Myocyte (in vitro differentiated cells): ENCODE measurements at places on chromosomes 4 and X. TPM values are rescaled to one million over a fixed set of nuclear protein-coding genes. Genes with fewer than 3 reads are reported as not detected.

Gene BMP3
- total RNA-seq = 0.05 and 0.08 TPM in 2 replicates

Gene SH2D1A
- not detected in 2 replicates for total RNA-seq

Gene MAGEA4
- total RNA-seq = not detected in 2 replicates

Gene DCAF16
- total RNA-seq = 15.4 and 21.4 TPM in 2 replicates

Gene SLC49A3
- total RNA-seq = 0.10 TPM in 1 of 2 replicates, not detected in the other

Gene NLGN3
- 0.16 and 0.24 TPM in 2 replicates for total RNA-seq

Gene FANCB
- 0.88 and 1.2 TPM in 2 replicates for total RNA-seq

Gene PAGE5
- total RNA-seq = not detected in 2 replicates

Gene MAGEA1
- not detected in 2 replicates for total RNA-seq

Gene REPS2
- total RNA-seq = 2.1 and 4.9 TPM in 2 replicates

Gene C4orf33
- 5.8 and 8.6 TPM in 2 replicates for total RNA-seq

Gene DCAF8L2
- total RNA-seq = not detected in 2 replicates

Gene RGS12
- 27.2 and 29.0 TPM in 2 replicates for total RNA-seq

Gene ITIH6
- total RNA-seq = not detected in 2 replicates

DNA sequence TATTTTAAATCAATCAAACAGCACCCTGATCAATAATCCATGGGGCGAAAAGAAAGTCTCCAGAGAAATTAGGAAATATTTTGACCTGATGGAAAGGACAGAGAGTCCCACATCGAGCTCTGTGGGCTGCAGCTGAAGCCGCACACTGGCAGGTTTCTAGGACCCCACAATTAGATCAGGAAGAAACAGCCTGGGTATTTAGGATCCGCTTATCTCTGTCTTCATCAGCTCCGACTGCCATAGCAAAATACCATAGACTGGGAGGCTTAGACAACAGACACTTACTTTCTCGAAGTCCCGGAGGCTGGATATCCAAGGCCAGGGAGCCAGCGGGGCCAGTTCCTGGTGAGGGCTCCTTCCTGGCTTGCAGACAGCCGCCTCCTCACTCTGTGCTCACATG is 36.4 kb downstream of the CCNQ start:
- no peak for DNase-seq

- DNase-seq = peak; percentile 18
Measured at GRCh38 chrX:154457491-154458115, 478 bp upstream of the PLXNA3 start.

DNA sequence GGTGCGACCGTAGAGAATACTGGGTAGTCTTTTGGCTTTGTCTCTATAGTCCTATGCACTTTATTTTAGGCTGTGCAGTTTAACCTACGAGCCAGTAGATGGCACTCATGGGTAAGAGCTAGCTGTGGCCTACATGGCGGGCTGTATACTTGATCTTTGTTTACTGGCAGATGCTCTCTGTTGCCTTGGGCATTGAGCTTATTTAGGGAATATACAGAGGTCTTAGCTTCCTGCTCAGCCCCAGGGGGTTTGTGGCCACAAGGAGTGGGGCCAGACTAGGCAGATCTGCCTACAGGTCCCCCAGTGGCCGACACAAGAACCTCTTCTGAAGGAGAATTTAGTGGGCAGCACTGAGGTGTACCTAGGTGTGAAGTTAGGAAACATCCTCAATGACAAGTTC is 227.6 kb upstream of the HDX start:
- peak; percentile 42 for DNase-seq

- DNase-seq = peak; percentile 18
Measured at GRCh38 chrX:155334486-155335336, at the start of gene CLIC2. Gene CLIC2 (minus strand): TSS chrX:155334614. CDS start chrX:155334427, 187 bp downstream.

- no peak for DNase-seq
Measured at GRCh38 chr4:77193511-77194102, 36.6 kb downstream of the CCNG2 start.

- DNase-seq = peak; percentile 83
Measured at GRCh38 chr4:113141901-113142346, 92.5 kb downstream of the ANK2 start.

GRCh38 chrX:45774961-45775360 is 574.3 kb upstream of the DIPK2B start:
- DNase-seq = no peak

- DNase-seq = no peak
Measured at GRCh38 chrX:132393992-132394391, 94.8 kb downstream of the MBNL3 start.

DNA sequence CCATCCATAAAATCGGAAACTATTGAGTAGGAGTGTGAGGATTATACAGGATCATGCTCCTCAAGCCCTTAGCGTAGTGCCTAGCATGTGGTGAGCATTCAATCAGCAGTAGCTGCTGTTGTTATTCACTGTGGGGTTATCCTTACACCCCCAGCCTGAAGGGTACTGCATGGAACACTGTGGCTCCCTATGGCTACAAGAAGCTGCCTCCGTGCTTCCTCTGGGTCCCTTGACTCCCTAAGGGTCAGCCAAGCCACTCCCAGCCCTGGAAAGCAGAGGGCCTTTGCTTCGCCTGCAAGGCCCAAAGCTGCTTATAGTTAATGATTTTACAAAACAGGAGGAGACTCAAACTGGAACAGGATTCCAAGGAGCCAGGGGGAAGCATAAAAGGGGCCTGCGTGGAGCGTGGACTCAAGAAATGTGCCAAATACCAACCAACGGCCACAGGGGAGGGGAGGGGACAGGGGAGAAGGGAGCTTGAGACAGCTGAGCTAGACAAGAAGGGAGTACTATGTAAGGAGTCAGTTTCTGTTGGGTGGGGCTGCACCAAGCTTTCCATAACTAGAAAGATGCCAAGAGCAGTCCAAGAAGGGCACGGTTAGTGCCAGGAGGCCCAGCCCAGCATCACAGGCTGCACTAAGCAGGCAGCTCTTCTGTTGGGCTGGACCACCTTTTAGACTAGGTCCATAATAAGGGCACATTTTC is 15.9 kb downstream of the SEPTIN6 start:
- DNase-seq = no peak

DNA sequence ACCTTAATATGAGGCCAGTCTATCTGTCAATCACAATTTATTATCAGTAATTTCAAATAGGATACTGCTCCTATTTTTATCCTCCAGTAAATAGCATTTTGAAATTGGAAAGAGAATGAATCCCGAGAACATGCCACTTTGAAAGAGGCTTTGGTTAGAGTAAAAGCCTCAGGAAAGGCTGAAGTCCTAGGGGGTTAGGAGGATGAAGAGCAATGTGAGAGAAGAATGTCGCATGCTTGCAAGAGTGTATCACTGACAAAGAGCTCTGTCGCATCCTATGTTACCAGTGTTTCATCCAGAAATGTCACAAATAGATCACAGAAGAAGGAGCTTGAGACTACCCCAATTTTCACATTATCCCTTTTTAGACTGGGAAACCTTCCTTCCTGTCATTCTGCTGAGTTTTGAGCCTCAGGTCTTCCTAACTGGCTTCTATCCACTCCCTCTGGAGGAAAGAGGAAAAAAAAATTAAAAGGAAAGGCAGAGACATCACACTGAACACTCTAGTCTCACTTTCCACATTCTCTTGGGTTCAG is 39.8 kb downstream of the GPM6A start:
- DNase-seq = no peak

GRCh38 chr4:66636349-66636748 is 909.0 kb downstream of the CENPC start:
- no peak for DNase-seq

GRCh38 chr4:155079871-155080270 is 128.6 kb upstream of the NPY2R start:
- no peak for DNase-seq

DNA sequence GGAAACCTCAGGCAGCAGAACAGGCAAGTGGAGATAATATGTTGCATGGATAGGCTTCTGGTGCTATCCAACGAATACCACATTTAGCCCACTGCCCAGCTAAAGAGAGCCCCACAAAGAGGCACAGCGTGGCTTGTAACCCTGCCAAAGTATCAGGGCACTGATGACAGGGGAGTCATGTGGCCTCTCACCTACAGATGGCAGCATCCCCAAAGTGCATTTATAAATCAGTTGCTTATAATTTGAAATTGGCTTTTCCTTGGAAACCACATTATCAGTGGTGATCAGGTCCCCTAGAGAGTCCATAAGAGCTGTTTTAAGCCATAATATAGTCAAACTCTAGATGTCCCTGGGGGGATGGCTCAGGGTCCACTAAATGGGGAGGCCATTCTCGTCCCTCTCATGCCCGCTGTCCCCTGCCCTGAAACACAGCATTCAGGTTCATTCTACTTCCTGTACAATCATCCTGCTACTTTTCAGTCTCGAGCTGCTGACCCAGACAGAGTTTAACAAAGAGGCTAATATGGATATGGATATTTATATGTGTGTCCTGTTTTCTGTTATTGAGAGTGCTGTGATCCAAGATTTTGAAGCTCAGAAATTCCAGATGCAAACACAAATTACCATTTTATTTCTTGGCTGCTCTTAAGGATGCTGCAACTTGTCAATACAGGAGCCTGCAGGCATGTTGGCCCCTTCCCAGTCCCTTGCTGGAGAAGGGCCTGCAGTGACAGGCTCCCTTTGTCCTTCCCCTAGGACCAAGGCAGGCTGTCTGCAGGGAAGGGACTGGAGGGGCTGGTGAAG is 28.5 kb downstream of the SRPX start:
- DNase-seq = peak; percentile 23

- DNase-seq = no peak
Measured at GRCh38 chr4:179678093-179678814, 2236.0 kb upstream of the AGA start.

DNA sequence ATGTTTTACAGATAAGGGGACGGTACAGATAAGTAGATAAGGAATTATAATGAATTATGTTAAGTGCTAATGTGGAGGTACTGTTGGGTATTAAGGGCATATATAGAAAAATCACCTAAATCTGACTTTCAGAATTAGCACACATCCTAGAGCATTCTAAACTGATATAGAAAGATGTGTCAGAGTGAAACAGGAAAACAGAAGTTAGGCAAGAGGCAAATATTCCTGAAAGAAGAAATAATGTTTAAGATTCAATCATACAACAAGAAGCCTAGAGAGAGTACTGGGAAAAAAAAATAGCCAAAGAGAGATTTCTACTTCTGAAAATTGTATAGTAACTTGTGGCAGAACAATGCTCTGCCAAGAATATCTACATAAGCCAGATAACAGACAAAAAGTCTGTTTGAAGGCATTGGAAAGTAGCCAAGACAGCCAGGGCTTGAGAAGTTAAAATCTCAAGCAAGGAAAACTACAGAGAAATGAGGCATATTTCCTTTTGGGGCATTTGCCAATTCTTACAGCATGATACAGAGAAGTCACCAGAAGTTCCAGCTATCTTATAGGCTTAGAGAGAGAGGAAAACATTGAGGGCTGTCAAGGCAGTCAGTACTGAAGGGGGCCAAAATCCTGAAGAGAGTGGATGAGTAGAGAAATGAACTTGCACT is 646.0 kb downstream of the RPA4 start:
- DNase-seq = no peak

- DNase-seq = peak; percentile 63
Measured at GRCh38 chr4:78612398-78613178, 61.0 kb downstream of the ANXA3 start.

DNA sequence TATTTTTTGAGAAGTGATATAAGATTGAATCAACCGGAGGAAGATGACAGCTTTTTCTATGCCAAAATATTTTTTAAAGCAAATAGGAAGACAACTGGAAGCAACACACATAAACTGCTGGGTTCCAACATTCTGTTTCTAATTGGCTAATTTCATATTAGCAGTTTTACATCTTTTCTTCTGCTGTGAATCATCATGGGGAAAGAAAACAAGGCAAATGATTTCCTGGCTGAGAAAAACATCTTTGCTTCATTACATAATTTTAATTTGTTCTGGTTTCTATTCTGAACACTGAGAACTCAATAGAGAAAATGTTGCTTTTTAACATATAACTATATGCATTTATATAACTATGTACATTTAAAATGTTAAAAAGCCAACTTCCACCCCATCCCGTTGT is 2518.5 kb downstream of the ARAP2 start:
- no peak for DNase-seq

- no peak for DNase-seq
Measured at GRCh38 chrX:54745676-54746075, 52.4 kb downstream of the ITIH6 start.

DNA sequence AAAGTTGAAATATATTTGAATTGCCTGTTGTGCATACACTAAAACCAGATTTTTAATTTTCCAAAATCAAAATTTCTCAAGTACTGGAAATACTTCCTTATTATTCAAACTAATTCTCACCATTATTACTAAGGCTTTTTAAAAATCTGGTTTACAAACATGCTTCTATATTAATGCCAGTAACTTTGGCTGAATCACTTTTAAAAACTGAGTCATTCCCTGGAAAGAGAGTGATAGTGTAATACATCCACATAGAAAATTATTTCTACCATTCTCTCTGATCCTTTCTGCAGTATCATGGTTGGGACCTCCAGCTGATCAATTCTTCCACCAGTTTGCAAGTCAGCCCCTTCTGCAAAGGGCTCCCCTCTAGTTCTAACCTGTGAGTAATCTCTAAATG is 165.3 kb upstream of the FAM241A start:
- no peak for DNase-seq

GRCh38 chr4:75494563-75494962 is 19.6 kb downstream of the RCHY1 start:
- peak; percentile 22 for DNase-seq

DNA sequence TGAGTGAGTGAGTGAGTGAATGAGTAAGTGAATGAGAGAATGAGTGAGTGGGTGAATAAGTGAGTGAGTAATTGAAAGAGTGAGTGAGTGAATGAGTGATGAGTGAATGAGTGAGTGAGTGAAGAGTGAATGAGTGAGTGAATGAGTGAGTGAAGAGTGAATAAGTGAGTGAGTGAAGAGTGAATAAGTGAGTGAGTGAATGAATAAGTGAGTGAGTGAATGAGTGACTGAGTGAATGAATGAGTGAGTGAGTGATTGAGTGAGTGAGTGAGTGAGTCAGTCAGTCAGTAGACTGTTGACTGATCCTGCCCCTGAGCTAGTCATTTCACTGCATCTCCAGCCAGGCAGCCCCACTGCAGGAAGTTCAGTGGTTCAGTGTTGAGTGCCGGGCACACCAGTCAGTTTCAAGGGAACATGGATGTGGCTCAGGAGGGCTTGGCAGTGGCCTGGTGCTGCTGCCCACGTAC is 228.4 kb upstream of the PSAPL1 start:
- DNase-seq = no peak

GRCh38 chrX:68842781-68843581 is 14.2 kb downstream of the EFNB1 start:
- peak; percentile 35 for DNase-seq

DNA sequence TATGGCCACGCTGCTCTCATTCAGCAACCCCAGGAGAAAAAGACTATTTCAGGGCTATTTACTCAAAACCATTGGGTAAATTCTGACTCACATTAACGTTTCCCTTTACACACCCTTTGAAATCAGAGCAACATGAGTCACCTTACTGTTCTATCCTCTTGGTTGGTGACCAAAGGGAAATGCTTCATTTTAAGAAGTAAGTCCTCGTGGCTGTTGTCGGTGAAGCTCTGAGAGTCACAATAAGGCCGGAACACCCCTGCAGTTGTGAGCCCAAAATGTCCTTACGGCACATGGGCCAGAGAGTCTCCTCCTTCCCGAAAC is 56.3 kb upstream of the SPRY1 start:
- peak; percentile 66 for DNase-seq

DNA sequence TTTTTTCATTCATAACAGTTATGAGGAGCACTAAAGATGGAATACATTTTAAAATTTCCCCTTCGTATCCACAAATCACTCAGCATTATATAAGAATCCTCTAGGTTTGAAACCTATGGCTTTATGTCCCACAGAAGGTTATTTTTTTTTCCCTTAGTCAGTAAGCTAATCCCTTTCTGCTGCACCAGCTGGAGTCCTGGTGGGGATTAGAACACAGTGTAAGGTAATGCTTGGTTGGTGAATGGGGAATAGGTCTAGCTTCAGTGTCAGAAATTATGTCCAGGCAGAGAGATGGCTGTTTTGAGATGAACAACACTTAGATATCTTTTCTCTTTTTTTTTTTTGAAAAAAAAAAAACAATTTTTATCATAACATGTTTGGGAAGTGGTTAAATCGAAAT is 116.6 kb downstream of the RASGEF1B start:
- DNase-seq = no peak
